ENCODE measurements at places on chromosomes 3 and 15.

DNA sequence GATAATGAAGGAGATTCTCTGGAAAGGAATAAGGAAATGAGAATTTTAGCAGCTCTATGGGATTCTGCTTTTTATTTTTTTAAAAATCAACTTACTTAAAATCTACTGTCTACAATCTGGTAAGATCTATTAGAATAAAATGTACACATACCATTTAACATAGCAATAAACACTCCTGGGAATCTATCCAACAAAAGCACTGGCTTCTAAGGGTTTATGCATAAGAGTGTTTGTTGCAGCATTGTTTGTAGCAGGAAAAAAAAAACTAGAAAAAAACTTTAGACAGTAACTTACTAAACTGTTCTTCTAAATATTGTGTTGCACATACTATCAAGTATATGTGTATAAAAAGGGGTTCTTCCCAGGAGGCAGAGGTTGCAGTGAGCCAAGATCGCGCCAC, 15.7 kb upstream of the RBP1 start:
- no peak for ATAC-seq

- ATAC-seq, result no peak
Observed at GRCh38 chr3:52843108-52843865, 8.5 kb upstream of the MUSTN1 start.

GRCh38 chr3:31094048-31094447, 199.6 kb upstream of the GADL1 start:
- ATAC-seq, result no peak

DNA sequence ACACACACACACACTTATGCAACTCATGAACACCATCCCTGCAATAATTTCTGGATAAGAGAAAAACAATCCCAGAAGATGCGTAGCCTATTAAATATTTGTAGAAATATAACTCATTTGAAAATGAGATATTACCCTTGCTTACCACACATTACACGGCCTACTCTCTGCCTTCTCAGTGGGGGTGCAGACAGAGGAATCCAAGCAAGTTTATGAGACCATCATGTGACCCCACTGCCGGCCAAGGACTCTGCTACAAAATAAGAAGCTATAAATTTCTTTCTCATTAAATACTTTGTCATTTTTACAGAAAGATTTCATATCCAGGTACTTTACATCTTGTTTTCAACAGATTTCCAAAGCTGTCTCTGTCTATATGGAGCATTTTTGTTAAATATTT, 286.3 kb downstream of the ZNF385D start:
- ATAC-seq, result no peak

DNA sequence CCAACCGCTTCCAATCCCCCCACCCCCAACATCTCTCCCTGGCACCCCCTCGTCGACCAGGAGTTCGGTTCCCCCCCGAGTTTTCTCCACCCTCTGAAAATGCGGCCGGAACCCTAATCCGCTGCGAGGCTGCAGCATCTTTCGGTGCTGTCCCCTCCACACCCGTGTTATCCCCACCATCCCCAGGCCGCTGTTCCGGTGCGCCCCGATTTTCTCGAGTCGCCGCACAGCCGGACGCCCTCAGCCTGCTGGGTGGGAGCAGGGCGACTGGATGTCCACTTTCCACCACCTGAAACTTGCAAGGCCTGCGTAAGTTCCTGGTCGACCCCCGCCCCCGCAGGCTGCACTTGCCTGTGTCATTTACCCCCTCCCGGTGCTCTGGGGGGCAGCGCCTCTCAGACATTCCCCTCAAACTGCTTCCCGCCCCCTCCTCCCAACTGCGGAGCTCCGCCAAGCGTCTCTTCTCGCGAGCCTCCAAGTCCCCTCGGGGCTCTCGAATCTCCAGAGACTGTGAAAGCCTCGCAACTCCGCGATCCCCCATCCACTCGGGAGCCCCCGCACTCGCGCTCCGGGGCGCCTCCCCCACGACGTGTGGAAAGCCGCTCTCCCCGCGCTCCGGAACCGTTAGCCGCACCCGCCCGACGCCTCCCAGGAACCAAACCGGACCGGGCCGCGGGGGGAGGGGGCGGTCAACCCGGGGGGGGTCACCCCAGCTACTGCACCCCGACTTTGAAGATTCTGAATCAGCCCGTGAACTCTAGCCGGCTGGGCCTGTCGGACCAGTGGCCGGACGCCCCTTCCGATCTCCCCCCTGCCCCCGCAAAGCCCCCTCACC, 566 bp downstream of the ETV5 start:
- no peak for ATAC-seq

DNA sequence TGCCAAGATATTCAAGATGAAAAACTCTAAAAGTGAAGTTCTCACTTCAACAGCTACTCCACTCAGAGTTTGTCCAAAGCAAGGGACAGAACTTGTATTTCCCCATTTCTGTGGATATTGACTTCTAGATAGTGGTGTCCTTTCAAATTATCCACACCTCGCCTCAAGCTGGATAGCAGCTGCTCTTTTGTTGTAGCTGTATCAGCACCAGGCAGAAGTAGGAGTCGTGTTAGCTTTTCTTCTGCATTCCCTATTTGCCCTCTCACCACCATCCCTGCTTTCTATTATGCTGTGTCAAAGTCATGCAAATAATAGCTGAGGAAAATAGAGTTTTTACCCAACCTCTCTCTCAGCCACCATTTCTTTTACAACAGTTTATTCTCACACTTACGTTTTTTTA, 303.8 kb downstream of the EPHA3 start:
- no peak for ATAC-seq

DNA sequence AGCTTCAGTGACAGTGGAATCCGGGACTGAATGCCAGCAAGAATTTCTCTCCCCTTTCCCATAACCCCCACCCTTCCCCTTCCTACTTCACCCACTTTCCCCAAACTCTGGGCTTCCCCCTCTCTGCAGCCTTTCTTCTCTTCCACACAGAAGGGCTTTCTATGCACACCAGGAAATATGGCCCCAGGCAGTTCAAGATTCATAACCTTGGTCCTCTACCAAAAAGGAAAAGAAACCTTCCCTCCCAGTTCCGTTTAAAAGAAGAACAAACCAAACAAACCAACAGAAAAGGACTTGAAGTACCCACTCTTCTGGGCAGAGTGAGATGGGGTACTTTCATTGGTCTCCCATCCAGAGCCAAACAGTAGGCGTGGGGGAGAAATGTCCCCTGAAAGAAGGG, 68.8 kb upstream of the ABHD2 start:
- ATAC-seq, result no peak

- no peak for ATAC-seq
Observed at GRCh38 chr3:36650271-36650671, 114.1 kb downstream of the DCLK3 start.

GRCh38 chr3:183980403-183980802, 37.3 kb downstream of the ABCC5 start:
- no peak for ATAC-seq

GRCh38 chr15:100547961-100548360, 19.2 kb upstream of the CERS3 start:
- ATAC-seq, result no peak

- ATAC-seq, result no peak
Observed at GRCh38 chr3:47533481-47533880, 20.0 kb upstream of the ELP6 start.

DNA sequence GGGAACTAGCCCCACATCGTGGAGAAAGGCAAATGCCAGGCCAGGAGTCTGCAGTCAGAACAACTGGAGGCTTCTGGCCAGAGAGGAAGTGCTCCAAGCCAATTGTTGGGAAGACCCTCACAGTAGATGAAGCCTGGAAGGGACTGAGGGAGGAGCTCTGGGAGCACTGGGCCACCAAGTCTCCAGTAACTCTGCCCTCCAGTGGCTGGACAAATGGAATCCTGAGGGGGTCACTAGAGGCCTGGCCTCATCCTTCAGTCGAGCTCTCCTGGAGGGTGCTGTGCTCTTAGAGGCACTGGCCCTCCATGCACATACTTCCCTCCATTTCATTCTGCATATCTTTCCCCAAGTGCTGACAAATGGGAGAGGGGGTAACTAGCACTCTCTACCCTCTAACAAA, 103.0 kb downstream of the MYLK start:
- ATAC-seq, result no peak

DNA sequence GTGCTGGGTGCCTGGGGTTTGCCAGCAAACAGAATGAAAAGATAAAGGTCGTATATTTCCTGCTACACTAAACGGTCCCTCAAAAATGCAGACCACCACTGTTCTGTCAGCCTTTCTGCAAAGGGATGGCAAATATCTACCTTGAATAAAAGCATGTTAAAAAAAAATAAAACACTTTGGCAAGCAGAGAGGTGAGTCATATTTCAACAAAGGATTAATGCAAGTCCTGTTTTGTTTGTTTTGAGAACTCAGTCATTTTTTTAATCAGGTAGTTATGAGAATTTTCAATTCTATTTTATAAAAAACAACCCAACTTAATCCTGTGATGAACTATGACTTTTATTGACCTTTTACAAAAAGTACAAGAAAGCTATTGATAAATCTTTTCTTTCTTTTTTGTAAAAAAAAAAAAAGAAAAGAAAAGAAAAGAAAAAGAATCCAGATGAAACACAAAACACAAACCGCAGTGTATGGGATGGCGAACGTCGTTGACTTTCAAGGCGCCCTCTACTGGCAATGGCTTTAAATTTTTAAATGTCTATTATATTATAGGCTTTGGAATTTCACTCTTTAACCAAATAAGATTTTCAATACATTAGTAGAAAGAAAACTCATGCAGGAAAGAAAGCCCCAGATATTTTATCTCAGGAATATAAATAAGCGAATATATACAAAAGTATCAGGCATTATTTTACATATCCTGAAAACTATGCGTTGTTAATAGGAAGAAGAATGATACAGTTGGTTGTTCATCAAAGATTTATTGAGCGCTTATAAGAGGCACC, 87.8 kb downstream of the NCEH1 start:
- no peak for ATAC-seq

GRCh38 chr3:184710870-184711492, 883 bp downstream of the MAGEF1 start:
- peak; percentile 11 for ATAC-seq

- ATAC-seq, result no peak
Observed at GRCh38 chr3:49930168-49930690, 618 bp upstream of the MON1A start.

- no peak for ATAC-seq
Observed at GRCh38 chr3:191397771-191398170, 63.2 kb upstream of the PYDC2 start.

DNA sequence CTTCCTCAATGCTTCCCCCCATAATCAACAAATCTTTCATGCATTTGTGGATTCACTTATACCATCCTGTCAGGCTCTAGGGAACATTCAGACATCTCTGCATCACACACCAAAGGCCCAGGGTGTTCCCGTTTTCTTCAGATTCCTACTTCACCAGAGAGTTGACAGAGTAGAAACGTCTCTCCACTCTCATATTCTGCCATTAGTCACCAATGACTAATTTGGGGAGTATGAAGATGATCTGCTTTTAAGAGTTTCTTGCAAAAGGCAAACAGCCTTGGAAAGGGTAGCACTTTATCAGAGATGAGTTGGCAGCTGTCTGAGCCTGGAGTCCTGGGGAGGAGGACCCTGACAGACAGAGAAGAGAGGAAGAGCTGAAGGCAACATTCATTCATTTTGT, 55.8 kb upstream of the DGKG start:
- ATAC-seq, result peak; percentile 67

- no peak for ATAC-seq
Observed at GRCh38 chr3:172707967-172708366, 2.9 kb downstream of the NCEH1 start.

DNA sequence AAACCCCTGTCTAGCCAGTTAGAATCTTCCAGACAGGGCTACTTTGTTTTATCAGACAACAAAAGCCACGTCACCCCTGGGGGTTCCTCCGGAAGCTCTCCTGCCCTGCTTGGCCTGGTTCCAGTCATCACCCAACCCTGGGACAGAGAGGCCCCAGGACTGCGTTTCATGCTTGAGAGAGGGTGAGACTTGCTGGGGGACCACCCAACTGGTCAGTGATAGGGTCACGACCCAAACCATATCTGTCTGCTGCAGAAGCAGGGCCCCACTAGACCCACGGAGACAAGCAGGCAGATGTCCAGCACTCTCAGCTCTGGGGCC, 1.2 kb downstream of the NT5DC2 start:
- ATAC-seq, result no peak

DNA sequence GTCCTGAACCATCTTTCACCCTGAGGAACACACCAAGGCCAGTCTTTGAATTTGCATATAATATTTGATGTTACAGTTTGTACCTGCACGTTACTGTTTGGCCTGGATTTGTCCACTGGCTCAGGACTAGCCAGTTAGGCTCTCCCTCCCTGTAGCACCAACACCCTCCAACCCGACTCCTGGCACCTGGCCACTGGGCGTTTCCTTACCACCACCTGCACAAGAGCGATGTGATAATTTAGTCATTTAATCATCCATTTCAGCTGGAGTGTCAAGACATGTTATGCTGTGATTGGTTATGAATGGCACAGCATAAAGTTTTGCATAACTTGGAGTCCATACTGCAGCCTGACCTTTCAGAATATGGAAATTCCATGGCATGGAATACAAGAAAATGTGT, 242.4 kb downstream of the KCNMB2 start:
- ATAC-seq, result no peak

- no peak for ATAC-seq
Observed at GRCh38 chr3:17801131-17801530, 58.7 kb upstream of the TBC1D5 start.

DNA sequence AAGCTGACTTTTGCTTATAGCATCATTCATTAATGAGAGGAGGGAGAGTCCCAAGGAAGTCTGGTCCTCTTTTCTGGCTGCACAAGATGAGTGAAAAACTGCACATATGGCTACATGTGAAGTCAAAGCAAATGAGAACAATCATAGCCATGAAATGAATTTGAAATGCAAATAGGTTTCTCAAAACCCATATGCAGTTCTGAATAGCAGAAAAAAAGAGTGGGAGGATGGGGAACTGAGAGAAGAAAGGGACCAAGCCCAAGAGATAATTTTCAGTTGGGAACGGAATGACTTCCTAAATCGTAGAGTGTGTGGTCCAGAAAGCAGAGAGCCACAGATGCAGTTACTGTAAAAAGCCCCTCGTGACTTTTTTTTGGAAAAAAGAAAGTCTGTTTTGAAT, 66.3 kb downstream of the GTPBP8 start:
- peak; percentile 24 for ATAC-seq

DNA sequence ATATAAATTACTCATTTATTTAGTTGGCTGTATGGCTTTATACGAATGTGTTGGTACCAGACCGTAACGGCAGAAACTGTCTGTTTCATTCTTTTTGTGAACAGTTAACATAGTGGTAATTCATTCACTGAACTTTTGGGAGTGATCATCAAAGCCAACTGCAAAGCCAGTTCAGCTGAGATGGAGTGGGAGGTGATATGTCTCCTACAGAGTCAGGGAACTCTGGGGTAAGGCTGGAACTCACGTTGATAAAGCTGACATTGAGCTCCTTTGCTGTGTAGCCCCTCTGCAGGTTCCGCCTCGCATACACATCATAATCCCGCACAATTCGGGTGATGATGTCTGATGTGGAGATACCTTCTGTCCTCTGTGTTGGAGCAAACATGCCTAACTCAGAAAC, 25.4 kb downstream of the SLC51A start:
- no peak for ATAC-seq

Data from activated CD4-positive, CD25-positive, alpha-beta regulatory T cell treated with anti-CD3 and anti-CD28 coated beads, Interleukin-2, amount 50 U/mL, for 24 hours (primary cell).